ENCODE measurements at places on chromosomes 7 and 10. TPM values are rescaled to one million over a fixed set of nuclear protein-coding genes. Genes with fewer than 3 reads are reported as not detected.

Gene ARHGEF35
- 0.95 TPM for polyA plus RNA-seq

Gene TMEM178B
- polyA plus RNA-seq: 1.2 TPM

Gene CDC14C
- polyA plus RNA-seq: not detected

Gene ZEB1
- polyA plus RNA-seq: 15.4 TPM

Gene ZNF511
- polyA plus RNA-seq: 44.5 TPM

Gene AUTS2
- polyA plus RNA-seq: 3.7 TPM

Gene MIOS
- polyA plus RNA-seq: 5.7 TPM

Gene CALD1
- polyA plus RNA-seq: 104 TPM

Gene SLC39A12
- not detected for polyA plus RNA-seq

DNA sequence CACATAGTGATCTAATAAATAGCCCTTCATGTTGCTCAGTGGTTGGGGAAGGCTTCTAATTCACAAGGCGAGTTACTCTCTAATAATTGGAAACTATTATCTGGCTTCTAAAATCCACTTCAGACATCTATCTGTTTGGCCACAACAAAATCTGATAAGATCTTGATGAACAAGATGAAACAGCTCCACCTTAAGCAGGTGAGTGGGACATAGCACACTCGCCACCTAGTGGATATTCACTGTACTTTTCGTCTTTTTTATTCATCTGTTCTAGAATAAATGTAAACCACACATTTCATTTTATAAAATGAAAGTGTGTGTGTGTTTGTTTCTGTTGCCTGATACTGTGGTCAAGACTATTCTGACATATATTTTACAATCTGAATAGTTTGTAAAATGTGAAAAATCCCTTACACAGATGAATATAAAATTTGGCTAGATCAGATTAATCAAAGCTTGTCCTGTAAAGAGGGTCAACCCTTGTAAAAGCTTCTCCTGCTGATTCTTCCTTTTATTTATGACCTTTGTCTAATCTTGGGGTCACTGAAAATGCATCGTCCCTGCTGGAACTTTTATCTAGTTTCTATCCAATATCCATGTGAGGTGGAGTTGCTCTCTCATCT, 26.5 kb upstream of the CNTNAP2 start:
- DNase-seq: no peak
- no peaks in the 10 kb centered on the region for H3K27me3 ChIP-seq
- H3K4me3 ChIP-seq: no peak overlapping the region
- H3K27ac ChIP-seq: no peak overlapping the region
- no peaks in the 10 kb centered on the region for H3K36me3 ChIP-seq

- H3K36me3 ChIP-seq: no peaks in the 10 kb centered on the region
- H3K27ac ChIP-seq: peak overlapping the region; percentile 63
- peak; percentile 73 for DNase-seq
Observed at GRCh38 chr7:1664711-1665548, 5.1 kb upstream of the ELFN1 start.

DNA sequence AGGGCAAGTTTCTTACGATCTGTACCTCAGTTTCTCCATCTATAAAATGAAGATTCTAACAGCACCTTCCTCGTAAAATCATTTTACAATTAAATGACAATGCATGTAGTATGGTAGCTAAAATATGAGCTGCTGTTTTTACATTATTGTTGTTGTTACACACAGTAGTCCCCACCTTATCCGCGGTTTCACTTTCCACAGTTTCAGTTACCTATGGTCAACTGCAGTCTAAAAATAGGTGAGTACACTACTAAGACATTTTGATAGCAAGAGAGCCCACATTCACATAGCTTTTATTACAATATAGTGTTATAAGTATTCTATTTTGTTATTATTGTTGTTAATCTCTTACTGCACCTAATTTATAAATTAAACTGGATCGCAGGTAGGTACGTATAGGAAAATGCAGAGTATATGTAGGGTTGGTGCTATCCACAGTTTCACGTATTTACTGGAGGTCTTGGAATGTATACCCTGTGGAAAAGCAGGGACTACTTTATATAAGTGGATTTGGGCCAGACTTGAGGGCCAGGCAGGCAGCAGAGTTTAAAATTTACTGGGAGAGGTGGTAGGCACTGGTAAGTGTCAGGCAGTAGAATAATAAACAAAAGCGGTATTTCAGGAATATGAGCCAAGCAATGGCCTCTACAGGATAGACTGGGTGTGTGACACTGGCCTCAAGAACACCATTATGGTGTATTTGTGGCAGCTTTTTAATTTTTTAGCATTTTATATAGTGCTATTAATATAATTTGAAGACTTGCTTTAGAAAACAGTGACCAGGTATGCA, 10.2 kb downstream of the DNMBP start:
- peaks cover 28% of the 10 kb centered on the region for H3K4me1 ChIP-seq
- no peak overlapping the region for H3K4me3 ChIP-seq
- no peak overlapping the region for H3K27ac ChIP-seq
- H3K36me3 ChIP-seq: peaks cover 3% of the 10 kb centered on the region

DNA sequence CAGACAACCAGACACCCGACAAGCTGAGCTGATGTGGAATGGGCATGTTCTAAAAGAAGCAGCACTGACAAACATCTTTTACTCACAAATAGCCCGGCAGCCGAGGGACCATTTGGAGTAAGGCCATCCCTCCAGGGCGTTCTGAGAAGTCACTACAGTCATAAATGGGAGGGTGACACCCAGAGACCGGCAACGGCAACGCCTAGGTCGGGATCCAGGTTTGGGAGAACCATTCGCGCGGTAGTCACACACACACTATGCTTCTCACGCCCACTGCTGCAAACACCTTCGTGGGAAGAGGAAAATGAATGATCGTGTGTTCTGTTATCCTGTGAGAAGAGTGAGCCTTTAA, 9.8 kb downstream of the TNS3 start:
- no peak for DNase-seq
- H3K27ac ChIP-seq: peak overlapping the region; percentile 77
- no peaks in the 10 kb centered on the region for H3K36me3 ChIP-seq
- peaks cover 58% of the 10 kb centered on the region for H3K4me1 ChIP-seq
- H3K27me3 ChIP-seq: no peaks in the 10 kb centered on the region

DNA sequence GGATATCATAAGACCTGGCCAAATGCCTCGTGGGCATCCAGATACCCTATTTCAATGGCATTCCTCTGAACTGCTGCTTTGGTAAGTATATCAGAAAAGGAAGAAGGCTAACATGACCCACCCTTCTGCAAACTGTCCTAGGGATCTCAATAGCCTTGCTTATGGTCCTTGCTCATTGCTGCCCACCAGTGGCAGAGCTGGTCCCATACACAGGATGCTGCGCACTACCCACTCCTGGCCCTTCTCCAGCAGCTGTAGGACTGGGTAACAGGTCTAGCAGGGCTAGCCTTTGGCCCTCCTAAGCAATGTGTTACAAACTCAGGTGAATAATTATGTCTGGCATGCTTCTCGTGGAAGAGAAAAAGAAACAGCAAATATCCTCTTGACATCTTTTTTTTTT, 72.5 kb downstream of the C10orf90 start:
- no peak overlapping the region for H3K27ac ChIP-seq
- no peak overlapping the region for H3K4me3 ChIP-seq
- H3K27me3 ChIP-seq: no peaks in the 10 kb centered on the region

- no peak overlapping the region for H3K4me3 ChIP-seq
- no peak overlapping the region for H3K27ac ChIP-seq
- no peaks in the 10 kb centered on the region for H3K36me3 ChIP-seq
Observed at GRCh38 chr7:150413640-150414081, 34.5 kb downstream of the ZNF775 start.

GRCh38 chr7:128922496-128923410, 12.2 kb upstream of the KCP start:
- H3K27me3 ChIP-seq: peaks cover 17% of the 10 kb centered on the region
- H3K36me3 ChIP-seq: no peaks in the 10 kb centered on the region
- no peak overlapping the region for H3K4me3 ChIP-seq
- H3K27ac ChIP-seq: no peak overlapping the region
- H3K4me1 ChIP-seq: no peaks in the 10 kb centered on the region

DNA sequence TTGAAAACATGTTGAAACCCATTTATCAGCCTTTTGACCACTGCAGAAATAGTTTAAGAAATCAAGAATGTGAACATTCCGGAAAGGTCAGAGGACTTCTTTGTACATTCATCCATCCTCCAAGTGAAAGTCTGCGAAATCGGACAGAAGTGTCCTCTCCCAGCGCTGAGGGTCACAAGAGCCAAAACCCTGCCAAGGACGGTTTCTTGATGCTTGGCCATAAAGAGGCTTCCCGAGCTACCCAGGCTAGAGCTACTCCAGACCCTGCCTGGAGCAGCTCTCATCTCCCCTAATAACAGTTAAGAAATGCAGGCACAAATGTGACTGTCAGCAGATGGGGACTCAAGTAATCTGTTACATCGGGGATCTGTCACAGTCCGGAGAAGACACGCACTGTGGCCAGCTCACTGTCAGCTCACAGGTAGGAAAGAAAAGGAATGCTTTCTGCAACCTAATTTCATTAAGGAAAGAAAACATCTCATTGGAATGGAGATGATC, 4.5 kb upstream of the CYTH3 start:
- H3K27ac ChIP-seq: no peak overlapping the region
- no peaks in the 10 kb centered on the region for H3K27me3 ChIP-seq
- H3K4me3 ChIP-seq: no peak overlapping the region
- no peaks in the 10 kb centered on the region for H3K36me3 ChIP-seq
- DNase-seq: no peak

- H3K4me1 ChIP-seq: no peaks in the 10 kb centered on the region
- no peaks in the 10 kb centered on the region for H3K27me3 ChIP-seq
- no peaks in the 10 kb centered on the region for H3K36me3 ChIP-seq
- H3K27ac ChIP-seq: no peak overlapping the region
Observed at GRCh38 chr10:62000037-62000603, 98.6 kb downstream of the ARID5B start.

GRCh38 chr10:101601541-101601940, 13.4 kb downstream of the DPCD start:
- peaks cover 10% of the 10 kb centered on the region for H3K36me3 ChIP-seq
- H3K27ac ChIP-seq: no peak overlapping the region
- peaks cover 16% of the 10 kb centered on the region for H3K4me1 ChIP-seq
- peak; percentile 77 for DNase-seq
- H3K4me3 ChIP-seq: no peak overlapping the region
- H3K27me3 ChIP-seq: no peaks in the 10 kb centered on the region

GRCh38 chr7:132001146-132001545, 444.7 kb upstream of the PODXL start:
- H3K36me3 ChIP-seq: no peaks in the 10 kb centered on the region
- no peaks in the 10 kb centered on the region for H3K4me1 ChIP-seq
- H3K27me3 ChIP-seq: no peaks in the 10 kb centered on the region
- H3K27ac ChIP-seq: no peak overlapping the region
- no peak overlapping the region for H3K4me3 ChIP-seq
- no peak for DNase-seq

DNA sequence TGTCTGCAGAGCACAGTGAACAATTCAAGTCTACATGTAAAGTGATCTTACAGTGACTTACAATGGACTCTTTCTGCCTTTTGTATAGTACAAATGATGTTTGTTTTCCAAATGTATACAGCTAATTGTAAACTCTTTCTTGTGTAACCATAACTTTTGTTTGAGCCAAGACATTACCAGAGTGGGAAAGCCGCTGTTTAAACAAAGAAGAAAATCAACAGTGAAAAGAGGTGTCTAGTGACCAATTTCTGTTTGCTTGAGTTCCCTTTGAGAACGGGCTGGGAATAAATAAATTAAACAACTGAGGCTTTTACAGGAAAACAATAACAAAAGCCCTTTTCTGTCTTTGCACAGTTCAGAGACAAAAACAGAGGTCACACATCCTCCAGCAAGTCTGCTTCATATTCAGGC, 1163.4 kb downstream of the CNTNAP2 start:
- no peaks in the 10 kb centered on the region for H3K4me1 ChIP-seq
- no peaks in the 10 kb centered on the region for H3K27me3 ChIP-seq
- no peak overlapping the region for H3K4me3 ChIP-seq
- no peak for DNase-seq
- H3K27ac ChIP-seq: no peak overlapping the region

GRCh38 chr10:10676972-10677371, 340.7 kb upstream of the CELF2 start:
- no peaks in the 10 kb centered on the region for H3K36me3 ChIP-seq
- no peaks in the 10 kb centered on the region for H3K27me3 ChIP-seq
- H3K27ac ChIP-seq: no peak overlapping the region
- H3K4me1 ChIP-seq: no peaks in the 10 kb centered on the region
- no peak overlapping the region for H3K4me3 ChIP-seq

- DNase-seq: no peak
- no peaks in the 10 kb centered on the region for H3K27me3 ChIP-seq
- H3K4me3 ChIP-seq: no peak overlapping the region
- H3K36me3 ChIP-seq: no peaks in the 10 kb centered on the region
- H3K27ac ChIP-seq: no peak overlapping the region
Observed at GRCh38 chr7:123485187-123485586, 49.2 kb downstream of the IQUB start.

DNA sequence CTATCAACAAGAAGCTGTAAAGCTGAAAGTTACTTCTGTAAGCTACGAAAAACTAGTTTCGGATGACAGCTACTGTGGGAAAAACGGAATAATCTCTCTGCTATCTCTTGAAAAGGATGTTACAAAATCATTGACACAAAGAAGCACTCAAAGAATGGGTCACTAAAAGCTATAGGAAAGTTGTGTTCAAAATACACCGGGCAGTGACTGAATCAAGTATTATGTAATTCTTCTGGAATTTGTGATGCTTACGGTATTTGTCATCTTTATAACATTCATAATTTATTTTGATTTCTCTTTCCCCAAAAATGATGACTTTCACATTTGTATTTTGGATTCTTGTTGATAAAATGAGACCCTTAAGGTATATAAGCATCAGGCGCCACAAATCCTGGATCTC, 112.1 kb upstream of the KLF6 start:
- no peaks in the 10 kb centered on the region for H3K27me3 ChIP-seq
- DNase-seq: no peak
- no peaks in the 10 kb centered on the region for H3K36me3 ChIP-seq
- peaks cover 5% of the 10 kb centered on the region for H3K4me1 ChIP-seq

DNA sequence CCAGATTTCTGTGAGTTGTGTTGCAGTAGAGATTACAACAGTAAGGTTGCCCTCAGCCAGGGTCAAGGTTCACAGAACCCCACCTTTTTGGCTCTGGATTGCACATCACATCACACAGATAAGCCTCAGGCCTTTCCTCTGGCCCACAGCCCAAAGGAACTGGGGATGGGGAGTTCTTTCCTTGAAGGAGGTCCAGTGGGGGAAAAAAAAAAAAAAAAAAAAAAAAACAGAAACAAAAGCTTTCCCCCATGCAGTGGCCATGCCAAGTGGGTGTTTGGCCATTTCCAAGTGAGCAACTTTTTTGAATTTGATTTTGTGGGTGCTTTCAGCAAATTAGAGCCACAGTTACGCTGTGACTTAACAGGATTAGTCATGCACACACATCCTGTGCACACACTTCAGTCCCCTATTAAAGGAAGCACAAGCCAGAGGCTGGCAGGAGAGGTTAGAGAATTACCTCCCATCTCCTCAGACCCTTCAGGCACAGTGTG, 79.3 kb upstream of the NANOS1 start:
- no peaks in the 10 kb centered on the region for H3K27me3 ChIP-seq
- no peak overlapping the region for H3K4me3 ChIP-seq
- DNase-seq: no peak
- no peak overlapping the region for H3K27ac ChIP-seq
- H3K4me1 ChIP-seq: no peaks in the 10 kb centered on the region

DNA sequence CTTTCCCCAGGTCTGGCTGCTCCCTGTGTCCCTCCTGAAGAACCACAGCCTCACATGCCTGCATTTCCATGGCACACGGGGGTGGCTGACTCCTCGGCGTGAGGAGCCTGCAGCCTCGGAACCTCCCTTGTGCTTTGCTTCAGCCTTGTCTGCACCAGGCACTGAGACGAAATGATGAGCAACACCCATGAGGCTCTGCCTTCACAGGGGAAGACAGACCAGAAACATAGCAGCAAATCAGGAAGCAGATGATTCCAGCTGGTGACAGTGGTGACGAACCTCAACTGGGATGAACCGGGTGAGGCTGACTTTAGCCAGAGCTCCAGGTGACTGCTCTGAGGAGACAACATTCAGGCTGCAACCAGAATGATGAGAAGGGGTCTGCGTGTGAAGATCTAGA, 84.5 kb upstream of the SMNDC1 start:
- H3K4me3 ChIP-seq: no peak overlapping the region
- H3K4me1 ChIP-seq: no peaks in the 10 kb centered on the region
- H3K36me3 ChIP-seq: no peaks in the 10 kb centered on the region
- no peak for DNase-seq
